ENCODE measurements at places on chromosomes 11 and 22. TPM values are rescaled to one million over a fixed set of nuclear protein-coding genes. Genes with fewer than 3 reads are reported as not detected.

- DNase-seq, result peak; percentile 8
These were observed 1.0 kb downstream of the RTN3 start for GRCh38 chr11:63682066-63683021.

The CCDC73 gene
- total RNA-seq, result 0.11 TPM

The TRIM3 gene
- 6.3 TPM for total RNA-seq

GRCh38 chr22:25100948-25101347, 98.7 kb upstream of the CRYBB3 start:
- DNase-seq, result no peak

- no peak for DNase-seq
These were observed 1136.9 kb downstream of the BRD1 start for GRCh38 chr22:48690583-48691317.

GRCh38 chr11:36264011-36264972, 24.9 kb downstream of the COMMD9 start:
- no peak for DNase-seq

The PRR33 gene
- not detected for total RNA-seq

GRCh38 chr11:1300569-1301187, 8.8 kb downstream of the TOLLIP start:
- DNase-seq, result no peak

The MED15 gene
- 14.3 TPM for total RNA-seq

DNA sequence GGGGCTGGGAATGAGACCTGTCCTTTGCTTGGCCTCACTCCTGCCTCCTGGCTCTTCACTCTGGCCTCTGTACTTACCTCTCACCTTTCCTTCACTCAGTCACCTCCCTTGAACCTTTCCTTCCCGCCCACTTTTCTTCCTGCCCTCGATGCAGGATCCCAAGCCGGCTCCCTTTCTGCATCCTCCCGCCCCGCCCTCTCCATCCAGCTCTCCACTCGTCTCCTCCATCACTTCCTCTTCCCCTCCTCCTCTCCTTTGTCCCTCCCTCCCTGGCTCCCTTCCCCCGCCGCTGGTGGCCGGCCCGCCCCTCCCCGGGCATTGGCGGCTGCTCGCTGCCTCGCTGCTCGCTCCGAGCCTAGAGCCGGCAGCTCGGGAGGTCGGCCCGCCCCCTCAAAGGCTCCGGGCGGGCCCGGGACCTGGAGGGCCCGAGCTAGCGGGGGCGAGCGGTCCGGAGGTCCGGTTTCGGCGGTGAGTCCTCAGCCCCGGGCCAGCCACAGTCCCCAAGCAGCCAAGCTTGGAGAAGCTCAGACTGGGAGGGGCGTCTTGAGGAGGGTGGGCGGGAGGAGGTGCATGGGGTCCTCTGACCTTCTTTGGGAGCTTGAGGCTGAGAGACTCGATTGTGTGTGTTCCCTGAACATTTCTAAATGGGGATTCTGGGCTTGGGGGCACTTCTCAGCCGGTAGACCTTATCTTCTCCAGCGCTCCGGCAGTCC, 13.8 kb downstream of the PHLDB1 start:
- DNase-seq, result peak; percentile 85

DNA sequence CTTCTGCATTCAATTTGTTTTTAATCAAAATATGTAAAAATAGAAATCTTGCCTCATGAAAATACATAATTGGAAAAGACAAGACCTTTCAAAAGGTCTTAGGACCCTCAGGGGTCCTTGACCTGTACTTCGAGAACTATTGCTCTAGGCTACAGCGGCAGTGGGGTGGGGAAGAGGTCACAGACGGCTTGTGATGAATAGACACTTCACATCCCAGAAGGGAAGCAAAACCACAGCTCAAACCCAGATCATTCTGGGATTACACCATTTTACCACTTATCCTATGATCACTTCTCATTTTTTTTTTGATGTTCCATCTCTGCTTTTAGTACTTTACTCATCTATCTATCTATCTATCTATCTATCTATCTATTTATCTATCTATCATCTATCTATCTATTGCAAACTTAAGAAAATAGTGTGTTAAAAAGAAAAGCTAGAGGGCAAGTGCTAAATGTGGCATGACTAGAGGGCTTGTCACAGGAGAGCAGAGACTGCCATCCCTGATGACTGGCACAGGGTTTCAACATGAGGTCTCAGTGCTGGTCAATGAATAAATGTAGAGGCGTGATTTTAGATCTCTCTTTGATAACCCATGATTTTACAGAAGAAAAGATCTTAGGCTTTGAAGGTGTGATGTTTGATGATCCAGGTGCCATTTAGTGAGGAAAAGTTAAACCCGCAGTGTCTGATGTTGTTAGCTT, 37.1 kb downstream of the RNF141 start:
- DNase-seq, result no peak

DNA sequence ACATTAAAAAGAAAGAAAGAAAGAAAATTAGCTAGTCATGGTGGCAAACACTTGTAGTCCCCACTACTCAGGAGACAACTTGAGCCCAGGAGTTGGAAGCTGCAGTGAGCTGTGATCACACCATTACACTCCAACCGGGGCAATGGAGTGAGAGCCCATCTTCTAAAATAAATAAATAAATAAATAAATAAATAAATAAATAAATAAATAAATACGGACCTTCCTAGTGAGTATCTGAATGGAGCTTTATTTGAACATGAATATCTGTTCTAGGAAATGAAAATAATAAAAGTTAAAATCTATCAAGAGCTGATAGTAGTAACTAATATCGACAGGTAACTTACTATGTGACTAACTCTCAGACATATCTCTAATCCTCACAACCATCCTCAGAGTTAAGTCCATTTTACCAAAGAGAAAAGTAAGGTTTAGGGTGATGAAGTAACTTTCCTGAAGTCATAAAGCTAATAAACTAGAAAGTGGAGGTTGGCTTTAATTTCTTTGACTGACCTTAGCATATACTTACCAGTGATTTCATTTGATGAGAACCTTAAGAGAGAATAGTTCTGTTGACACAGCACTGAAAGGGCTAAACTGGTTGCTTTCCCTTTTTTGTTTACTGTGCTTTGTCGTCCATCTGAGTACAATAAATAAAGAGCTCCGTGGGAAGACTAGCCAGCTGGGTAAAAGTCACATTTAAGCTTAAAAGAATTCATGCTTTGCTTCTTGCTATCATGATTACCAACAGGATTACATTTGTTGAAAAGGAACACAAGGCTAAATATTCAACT, 22.4 kb downstream of the ENTHD1 start:
- no peak for DNase-seq

DNA sequence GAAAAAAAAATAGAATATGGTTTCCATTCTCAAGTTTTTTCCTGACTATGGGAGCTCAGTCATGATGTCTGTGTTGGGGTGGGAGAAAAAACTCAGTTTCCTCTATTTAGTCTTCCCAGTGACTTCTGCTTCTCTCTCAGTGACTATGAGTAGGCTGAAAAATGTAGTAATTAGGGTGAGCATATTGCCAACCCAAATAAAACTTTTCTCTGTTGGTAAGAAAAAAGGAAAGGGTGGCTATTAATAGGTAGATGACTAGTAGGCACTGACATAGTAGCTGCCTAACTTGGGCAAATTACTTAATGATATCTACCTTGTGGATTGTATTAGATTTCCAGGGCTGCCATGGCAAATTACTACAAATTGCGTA, 34.2 kb upstream of the BIRC3 start:
- no peak for DNase-seq

GRCh38 chr11:2527621-2528291, 82.9 kb downstream of the KCNQ1 start:
- no peak for DNase-seq

GRCh38 chr11:112958670-112959069, 2.5 kb upstream of the NCAM1 start:
- no peak for DNase-seq

GRCh38 chr11:109821511-109821910, 271.7 kb upstream of the ZC3H12C start:
- DNase-seq, result no peak

- no peak for DNase-seq
These were observed 64.7 kb downstream of the PARVG start for GRCh38 chr22:44245438-44245837.

GRCh38 chr22:42217019-42217751, 53.3 kb downstream of the TCF20 start:
- no peak for DNase-seq

GRCh38 chr22:25564979-25565677, 653 bp downstream of the GRK3 start:
- no peak for DNase-seq

DNA sequence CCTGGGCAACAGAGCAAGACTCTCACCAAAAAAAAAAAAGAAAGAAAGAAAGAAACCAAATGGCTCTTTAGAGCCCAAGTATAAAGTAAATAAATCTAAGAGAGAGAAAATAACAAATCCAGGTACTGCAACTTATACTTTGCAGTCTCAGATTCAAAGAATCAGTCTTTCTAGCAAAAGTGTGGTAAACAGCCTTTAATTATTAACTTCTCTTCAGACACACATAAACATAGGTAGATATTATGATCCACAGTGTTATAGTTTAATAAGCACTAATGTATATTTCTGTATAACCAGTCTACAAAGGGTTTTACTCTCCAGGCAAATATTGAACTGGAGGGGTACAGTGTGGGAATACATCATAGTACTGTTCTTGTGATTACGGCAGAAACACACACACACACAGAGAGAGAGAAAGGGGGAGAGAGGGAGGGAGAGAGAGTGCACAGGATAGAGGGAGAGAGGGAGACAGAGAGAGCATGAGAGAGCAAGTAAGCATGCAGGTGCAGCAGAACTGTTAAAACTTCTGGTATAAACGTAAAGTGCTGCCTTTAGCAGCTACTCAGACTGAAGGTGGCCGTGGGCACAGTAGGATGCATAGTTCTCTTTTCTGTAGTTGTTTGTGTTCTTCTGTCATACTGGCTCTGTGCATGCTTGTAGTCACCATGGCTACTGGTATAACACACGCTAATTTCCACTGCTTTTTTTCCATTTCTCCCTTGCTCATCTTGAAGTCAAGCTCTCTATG, 32.3 kb downstream of the MTMR2 start:
- no peak for DNase-seq

- DNase-seq, result no peak
These were observed 359.1 kb downstream of the KCNA4 start for GRCh38 chr11:29657709-29658108.

GRCh38 chr22:48973694-48974041, 854.0 kb downstream of the BRD1 start:
- no peak for DNase-seq

DNA sequence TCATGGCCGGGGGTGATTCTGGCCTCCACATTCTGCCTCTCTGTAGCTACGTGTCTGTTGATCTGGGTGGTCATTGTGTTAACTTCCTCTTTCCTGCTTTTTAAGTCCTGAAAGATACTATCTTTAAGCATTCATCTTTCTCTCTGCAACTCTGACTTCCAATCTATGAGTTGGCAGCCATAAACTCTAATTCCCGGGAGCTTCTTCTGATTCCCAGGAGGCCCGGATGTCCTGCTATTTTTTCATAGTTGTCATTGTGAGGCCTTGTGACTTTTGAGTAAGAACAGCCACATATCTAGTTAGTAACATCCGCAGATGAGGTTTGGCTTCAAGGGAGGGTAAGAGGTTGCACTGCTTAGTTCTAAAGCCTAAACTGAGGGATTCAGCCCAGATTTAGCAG, 107.8 kb downstream of the SYN3 start:
- no peak for DNase-seq

The WT1 gene
- 0.38 TPM for total RNA-seq

The HIPK3 gene
- 44.3 TPM for total RNA-seq

GRCh38 chr11:60867871-60868681, 734 bp downstream of the ZP1 start:
- DNase-seq, result no peak

GRCh38 chr11:66239998-66240780, 28.2 kb upstream of the RAB1B start:
- DNase-seq, result no peak

GRCh38 chr11:63520606-63521170, 14.8 kb downstream of the LGALS12 start:
- no peak for DNase-seq

DNA sequence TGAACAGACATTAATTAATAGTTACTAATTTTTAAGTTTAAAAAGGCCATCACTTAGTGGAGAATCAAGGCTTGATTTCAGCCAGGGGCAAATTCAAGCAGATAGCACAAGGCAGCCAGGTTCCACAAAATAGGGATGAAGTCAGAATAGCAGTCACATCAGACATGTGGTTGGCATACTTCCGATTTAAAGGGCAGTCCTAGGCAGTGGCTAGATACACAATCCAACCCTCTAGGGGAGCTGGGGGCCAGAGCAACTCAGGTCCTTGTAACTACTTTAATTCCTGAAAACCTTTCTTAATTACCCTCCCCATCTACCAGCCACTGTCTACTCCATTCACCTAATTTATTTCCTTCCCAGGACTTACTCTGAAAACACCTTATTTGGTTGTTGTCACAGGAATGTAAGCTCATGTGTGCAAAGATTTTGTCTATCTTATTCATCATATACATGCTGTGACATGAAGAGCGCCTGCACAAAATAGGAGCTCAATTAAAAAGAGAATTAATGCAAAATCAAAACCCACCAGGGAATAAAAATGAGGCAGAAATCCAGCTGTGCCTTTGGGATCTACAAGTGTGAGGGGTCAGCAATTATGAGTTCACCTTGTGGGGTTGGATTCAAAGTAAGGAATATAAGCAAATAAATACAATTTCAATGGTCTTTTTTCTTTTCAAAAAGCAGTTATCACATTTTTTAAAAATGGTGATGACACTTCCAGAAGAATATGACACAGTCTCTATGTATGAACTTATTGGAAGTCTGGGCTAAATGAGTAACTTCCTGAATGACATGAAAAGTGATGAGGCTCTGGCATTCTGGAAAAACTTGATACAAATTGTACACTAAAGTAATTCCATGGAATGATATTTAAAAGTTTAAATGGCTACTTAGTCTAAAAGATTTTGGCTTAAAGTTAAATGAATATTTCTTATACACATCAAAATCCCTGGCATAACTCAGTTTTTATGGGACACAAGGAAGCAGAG, 53.8 kb downstream of the COPB1 start:
- no peak for DNase-seq

The SLC22A25 gene
- 0.18 TPM for total RNA-seq

- DNase-seq, result no peak
These were observed 4.5 kb downstream of the ZMAT5 start for GRCh38 chr22:29762263-29762662.

The PNPLA3 gene
- 16.9 TPM for total RNA-seq

- no peak for DNase-seq
These were observed 17.9 kb upstream of the BBOX1 start for GRCh38 chr11:27022659-27023251.

- no peak for DNase-seq
These were observed 18.5 kb downstream of the SLC22A12 start for GRCh38 chr11:64609436-64610047.

DNA sequence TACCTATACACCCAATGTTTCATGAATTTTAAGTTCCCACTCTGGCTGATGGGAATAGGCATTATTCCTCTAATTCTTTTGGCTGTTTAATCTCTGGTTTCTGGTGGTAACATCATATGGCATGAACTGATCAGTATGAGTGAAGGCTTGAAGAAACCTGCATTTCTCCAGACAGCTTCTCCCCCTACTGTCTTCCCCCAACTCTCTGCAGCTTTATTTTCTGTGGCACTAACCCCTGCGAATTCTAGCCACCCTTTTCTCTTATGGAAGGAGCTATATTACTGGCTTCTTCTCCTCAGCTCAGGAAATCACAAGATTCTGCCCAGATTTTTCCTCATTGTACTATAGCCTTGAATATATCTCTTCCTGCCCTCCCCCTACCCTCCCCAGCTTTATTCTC, 57.1 kb downstream of the CASP12 start:
- DNase-seq, result no peak

- DNase-seq, result no peak
These were observed 61.8 kb upstream of the CRYBB3 start for GRCh38 chr22:25137577-25138525.

The PHETA2 gene
- 0.07 TPM for total RNA-seq

GRCh38 chr11:18452927-18453326, 2.7 kb upstream of the LDHAL6A start:
- no peak for DNase-seq

The OR10D3 gene
- not detected for total RNA-seq

Data from HepG2 (cell line).